ENCODE measurements at places on chromosomes 6 and 20. TPM values are rescaled to one million over a fixed set of nuclear protein-coding genes. Genes with fewer than 3 reads are reported as not detected.
A peak's percentile ranks its signal among the peaks of the same experiment; 100 is the strongest.

DNA sequence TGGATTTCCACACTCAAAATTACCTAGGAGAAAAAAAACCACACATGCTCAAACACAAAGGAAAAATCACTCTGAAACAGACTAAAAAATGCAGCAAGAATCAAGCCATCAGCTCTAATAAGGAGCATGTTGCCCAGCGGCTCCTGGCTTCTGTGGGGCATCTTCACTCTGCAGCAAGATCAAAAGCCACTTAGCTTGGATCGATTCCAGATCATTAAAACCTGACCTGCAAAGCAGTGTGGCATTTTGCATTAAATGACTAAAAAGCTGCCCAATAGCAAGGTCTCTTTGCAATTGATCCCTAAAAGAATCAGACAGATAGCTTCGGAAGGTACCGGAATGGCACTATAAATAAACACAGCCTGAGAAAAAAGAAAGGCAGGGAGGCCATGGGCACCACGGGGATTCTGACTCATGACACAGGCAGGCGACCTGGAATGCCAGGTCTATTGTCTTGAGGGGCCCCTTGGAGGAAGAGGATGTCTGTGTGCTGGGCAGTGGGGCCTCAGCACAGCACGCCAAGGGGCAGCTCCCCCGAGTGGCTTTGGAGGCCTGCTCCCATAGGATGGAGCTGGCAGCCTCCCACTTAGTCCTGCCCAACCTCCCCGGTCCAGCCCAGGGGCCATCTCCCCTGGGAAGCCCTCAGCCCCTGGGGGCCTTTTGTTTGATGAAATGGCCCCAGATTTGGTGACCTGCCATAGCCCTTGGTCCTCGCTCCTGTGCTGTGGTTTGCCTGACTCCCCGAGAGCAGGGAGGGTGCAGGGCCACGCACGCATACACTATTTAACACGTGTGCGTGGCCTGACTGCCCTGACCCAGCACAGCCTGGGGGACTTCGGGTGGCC is 7.6 kb downstream of the LEMD2 start:
- no peaks in the 10 kb centered on the region for H3K27me3 ChIP-seq
- H3K4me3 ChIP-seq = no peak overlapping the region
- peaks cover 82% of the 10 kb centered on the region for H3K36me3 ChIP-seq
- DNase-seq = peak; percentile 93
- peaks cover 34% of the 10 kb centered on the region for H3K4me1 ChIP-seq

GRCh38 chr6:79438030-79438429 is 99.2 kb downstream of the LCA5 start:
- H3K27me3 ChIP-seq = no peaks in the 10 kb centered on the region
- no peak overlapping the region for H3K4me3 ChIP-seq
- no peaks in the 10 kb centered on the region for H3K36me3 ChIP-seq

DNA sequence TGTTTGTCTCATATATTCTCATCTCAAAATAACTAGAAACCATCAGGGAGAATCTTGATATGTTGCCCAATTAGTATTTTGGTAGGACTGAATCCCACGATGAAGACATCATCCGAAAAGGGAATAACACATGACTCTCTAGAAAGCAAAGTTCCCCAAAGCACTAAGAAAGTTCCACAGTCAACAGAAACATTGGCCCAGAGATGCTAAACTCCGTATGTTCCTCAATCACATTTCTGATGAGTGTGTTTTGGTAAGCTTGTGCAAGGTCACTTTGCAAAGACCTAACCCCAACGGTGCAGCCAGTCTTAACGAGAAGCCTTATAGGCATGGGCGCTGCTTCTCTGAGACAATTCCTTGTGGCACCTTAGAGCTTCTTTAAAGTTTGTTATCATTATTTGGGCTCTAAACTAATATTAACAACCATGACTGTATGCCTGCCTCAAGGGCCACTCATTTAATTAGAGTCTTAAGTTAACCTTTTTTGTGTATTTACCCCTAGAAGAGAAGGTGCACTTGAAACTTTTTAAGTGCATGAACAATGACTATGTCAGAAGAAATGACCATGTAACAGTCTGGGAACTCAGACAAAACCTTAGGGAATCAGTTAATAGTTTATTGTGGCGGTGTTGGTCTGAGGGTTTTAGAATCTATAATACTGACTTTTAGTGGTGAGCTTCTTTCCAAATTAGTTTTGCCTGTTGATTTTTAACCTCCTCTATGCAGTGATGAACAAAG is 202.0 kb upstream of the RAB32 start:
- no peak overlapping the region for H3K27ac ChIP-seq
- H3K4me3 ChIP-seq = no peak overlapping the region
- no peaks in the 10 kb centered on the region for H3K27me3 ChIP-seq
- H3K4me1 ChIP-seq = peaks cover 7% of the 10 kb centered on the region
- no peak for DNase-seq

DNA sequence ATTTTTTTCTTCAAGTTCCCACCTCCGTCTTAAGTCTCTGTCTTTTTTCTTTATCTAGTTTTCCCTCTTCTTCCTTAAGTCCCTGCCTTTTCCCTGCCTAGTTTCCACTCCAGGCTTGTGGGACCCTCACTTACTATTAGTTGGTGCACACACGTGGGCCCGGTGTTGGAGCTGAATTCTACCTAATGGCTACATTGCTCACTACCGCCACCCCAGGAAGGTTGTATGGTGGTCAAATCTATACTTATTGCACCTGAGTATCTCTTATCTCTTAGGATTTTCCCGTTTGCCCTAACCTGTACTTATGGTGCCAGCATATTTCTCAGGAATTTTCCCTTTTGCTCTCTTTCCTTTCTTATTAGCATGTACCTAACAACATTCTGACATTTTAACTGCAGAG is 692.8 kb downstream of the EPM2A start:
- peak; percentile 67 for DNase-seq
- H3K4me3 ChIP-seq = no peak overlapping the region
- H3K36me3 ChIP-seq = no peaks in the 10 kb centered on the region
- no peaks in the 10 kb centered on the region for H3K27me3 ChIP-seq
- H3K27ac ChIP-seq = no peak overlapping the region

DNA sequence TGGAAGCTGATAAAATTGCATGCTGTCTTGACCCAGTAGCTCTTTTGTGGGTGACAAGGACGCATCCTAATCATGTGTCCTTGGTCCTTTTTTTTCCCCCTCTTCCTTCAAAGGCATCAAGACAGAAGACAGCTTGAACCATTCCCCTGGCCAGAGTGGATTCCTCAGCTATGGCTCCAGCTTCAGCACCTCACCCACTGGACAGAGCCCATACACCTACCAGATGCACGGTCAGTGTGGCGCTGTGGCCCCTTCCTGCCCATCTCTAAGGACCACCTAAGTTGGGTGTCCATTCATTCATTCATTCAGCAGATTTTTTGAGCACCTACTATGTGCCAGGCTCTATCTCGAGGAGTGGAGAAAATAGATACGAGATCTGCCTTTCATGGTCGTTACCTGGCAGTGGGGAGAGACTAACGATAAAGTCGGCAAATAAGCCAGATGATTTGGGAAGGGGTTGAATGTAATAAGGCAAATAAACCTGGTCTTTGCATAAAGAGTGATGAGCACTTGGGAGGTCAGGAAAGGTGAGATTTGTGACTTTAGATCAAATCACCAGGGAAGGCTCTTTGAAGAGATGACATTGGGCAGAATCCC is 121.5 kb downstream of the EYA2 start:
- H3K27ac ChIP-seq = no peak overlapping the region
- peaks cover 67% of the 10 kb centered on the region for H3K36me3 ChIP-seq
- no peak overlapping the region for H3K4me3 ChIP-seq
- no peak for DNase-seq
- H3K27me3 ChIP-seq = no peaks in the 10 kb centered on the region

DNA sequence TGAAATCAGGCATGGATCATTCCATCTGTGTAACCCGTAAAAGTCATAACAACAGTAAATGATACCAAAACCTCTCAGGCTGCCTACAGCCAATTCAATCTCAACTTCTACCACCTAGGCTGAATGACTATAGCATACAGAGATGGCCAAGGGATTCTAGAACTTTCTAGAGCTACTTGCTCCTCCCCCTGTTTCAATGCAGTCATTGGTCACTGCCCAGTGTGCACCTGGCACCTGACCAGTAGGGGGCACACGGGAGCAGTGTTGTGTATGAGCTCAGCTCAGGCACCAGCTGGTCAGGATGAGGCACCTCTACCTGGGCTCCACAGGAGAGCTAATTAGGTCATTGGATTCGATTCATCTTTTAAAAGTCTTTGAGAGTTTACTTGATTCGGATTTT is 86.2 kb downstream of the PLEKHG1 start:
- DNase-seq = peak; percentile 89
- H3K4me1 ChIP-seq = no peaks in the 10 kb centered on the region

DNA sequence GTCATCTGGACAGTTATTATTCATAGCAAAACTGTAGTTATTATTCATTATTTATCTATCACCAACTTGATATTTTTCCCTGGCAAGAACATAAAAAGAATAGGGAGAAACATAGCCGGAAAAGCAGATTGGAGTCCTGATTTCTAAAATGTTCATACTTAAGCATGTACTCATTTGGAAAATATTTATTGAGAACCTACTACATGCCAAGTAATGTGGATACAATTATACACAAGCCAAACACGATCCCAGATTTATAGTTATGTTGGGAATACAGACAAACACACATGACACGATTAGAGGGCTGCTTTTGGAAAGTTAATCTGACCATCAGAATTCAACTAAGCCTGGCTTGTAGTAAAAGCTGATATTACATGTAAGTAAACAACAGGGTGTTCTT is 30.7 kb downstream of the ARHGAP18 start:
- no peaks in the 10 kb centered on the region for H3K27me3 ChIP-seq
- H3K4me3 ChIP-seq = no peak overlapping the region
- DNase-seq = no peak
- H3K27ac ChIP-seq = no peak overlapping the region
- no peaks in the 10 kb centered on the region for H3K36me3 ChIP-seq

DNA sequence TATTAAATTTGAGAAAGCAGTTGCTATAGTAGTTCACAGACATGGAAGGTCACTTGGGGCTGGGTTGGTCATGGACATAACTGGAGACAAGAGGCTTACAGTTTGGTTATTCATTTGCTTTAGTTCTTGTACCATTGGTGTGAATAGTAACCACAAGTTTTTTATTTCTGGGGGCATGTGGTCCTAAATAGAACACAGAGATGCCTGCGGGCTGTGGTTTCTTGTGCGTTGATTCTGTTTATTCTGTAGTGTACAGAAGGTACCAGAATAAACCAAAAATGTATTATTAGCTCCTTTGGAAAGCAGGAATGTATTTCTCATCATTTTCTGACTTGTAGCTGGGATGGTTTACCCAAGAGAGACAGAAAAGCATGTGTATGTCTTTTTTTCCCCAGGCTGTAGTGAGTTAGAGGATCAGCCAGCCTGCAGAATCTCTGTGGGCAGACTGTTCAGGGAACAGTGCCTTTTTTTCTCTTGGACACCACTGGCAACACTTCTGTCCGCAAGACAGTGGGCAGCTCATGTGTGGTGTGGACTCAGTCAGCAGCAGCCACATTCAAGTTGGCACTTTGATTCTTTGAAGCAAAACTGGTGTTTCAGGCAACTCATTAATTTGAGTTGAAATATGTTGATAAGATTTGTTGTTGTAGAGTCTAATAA is 122.1 kb downstream of the LRRC1 start:
- H3K27ac ChIP-seq = no peak overlapping the region
- no peak overlapping the region for H3K4me3 ChIP-seq
- no peaks in the 10 kb centered on the region for H3K4me1 ChIP-seq
- DNase-seq = no peak

GRCh38 chr20:44357020-44357419 is 1.5 kb downstream of the HNF4A start:
- H3K27ac ChIP-seq = no peak overlapping the region
- no peak for DNase-seq
- peaks cover 7% of the 10 kb centered on the region for H3K4me1 ChIP-seq

DNA sequence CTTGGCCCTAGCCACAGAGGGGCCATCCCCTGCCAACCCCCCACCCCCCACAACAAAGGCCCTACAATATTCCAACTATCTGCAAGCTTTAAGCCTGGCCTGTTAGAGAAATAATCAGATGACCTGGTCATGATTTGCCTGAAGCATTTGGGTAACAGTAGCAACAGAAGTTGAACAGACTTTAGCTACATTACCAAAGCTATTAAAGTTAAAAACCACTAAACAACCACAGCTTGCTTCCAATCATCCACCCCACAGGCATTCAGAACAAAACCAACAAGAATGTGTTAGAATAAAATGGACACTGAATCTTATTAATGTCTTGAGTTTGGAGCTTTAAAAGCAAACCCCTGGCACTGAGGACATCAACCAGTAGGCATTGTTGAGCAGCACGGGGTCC is 250.9 kb downstream of the LRFN2 start:
- H3K4me3 ChIP-seq = no peak overlapping the region
- peaks cover 5% of the 10 kb centered on the region for H3K27me3 ChIP-seq
- peaks cover 7% of the 10 kb centered on the region for H3K4me1 ChIP-seq
- no peak overlapping the region for H3K27ac ChIP-seq
- no peak for DNase-seq

- no peaks in the 10 kb centered on the region for H3K4me1 ChIP-seq
- DNase-seq = no peak
- H3K36me3 ChIP-seq = no peaks in the 10 kb centered on the region
- H3K27ac ChIP-seq = no peak overlapping the region
- no peaks in the 10 kb centered on the region for H3K27me3 ChIP-seq
Observed at GRCh38 chr6:101352316-101352715, 41.2 kb upstream of the GRIK2 start.

GRCh38 chr20:33147299-33147698 is 20.7 kb upstream of the BPIFA2 start:
- H3K27me3 ChIP-seq = peaks cover 17% of the 10 kb centered on the region
- H3K4me3 ChIP-seq = no peak overlapping the region
- no peaks in the 10 kb centered on the region for H3K36me3 ChIP-seq
- no peak overlapping the region for H3K27ac ChIP-seq

- no peaks in the 10 kb centered on the region for H3K36me3 ChIP-seq
- H3K27ac ChIP-seq = no peak overlapping the region
- peak; percentile 89 for DNase-seq
Observed at GRCh38 chr20:47535088-47535487, 33.4 kb downstream of the NCOA3 start.

DNA sequence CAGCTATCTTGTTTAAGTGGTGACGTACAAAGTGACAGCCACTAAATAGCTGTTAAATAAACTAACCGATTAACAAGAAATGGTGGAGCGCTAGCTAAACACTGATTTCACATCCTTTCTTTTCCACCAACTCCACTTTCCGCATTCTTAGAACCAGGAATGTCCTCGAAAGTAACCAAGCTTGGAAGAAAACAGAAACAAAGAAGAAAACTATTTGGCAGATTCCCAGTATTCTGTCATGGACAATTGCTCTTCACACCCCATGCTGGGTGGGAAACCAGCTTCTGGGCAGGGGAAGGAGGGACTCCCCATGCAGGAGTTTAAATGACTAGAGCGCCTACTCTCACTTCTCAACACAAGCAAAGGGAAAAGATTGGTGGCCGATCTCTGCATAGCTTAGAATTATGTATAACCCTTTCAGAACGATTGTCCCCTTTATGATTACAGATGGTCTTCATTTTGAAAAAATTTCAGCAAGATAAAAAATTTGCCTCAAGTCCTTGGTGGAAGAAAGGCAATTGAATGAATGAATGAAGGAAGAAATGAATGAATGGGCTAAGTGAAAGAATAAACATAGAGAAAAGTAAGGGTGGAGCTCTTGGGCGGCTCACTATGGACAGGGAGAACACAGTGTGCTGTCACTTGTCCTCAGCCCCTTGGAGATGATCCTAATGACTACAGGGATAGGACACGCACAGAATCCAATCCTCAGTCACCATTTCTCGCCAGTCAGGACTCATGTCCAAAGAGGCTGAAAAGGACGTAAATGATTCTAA is 148.7 kb upstream of the NEDD9 start:
- DNase-seq = peak; percentile 80
- no peaks in the 10 kb centered on the region for H3K36me3 ChIP-seq
- peaks cover 6% of the 10 kb centered on the region for H3K4me1 ChIP-seq
- no peaks in the 10 kb centered on the region for H3K27me3 ChIP-seq
- no peak overlapping the region for H3K4me3 ChIP-seq

ATAT1 gene
- total RNA-seq = 38.0 TPM

KIF13A gene
- 35.3 TPM for total RNA-seq

EFCAB8 gene
- total RNA-seq = 2.5 TPM

CCN5 gene
- total RNA-seq = not detected

HTR1E gene
- total RNA-seq = 1.6 TPM

NEURL2 gene
- 6.0 TPM for total RNA-seq

GSTA2 gene
- total RNA-seq = 1.1 TPM
